ENCODE measurements at places on chromosomes 7 and 10. TPM values are rescaled to one million over a fixed set of nuclear protein-coding genes. Genes with fewer than 3 reads are reported as not detected.

Gene CYP2W1
- total RNA-seq, result 0.76 TPM

Gene CAV1
- total RNA-seq, result 100 TPM

DNA sequence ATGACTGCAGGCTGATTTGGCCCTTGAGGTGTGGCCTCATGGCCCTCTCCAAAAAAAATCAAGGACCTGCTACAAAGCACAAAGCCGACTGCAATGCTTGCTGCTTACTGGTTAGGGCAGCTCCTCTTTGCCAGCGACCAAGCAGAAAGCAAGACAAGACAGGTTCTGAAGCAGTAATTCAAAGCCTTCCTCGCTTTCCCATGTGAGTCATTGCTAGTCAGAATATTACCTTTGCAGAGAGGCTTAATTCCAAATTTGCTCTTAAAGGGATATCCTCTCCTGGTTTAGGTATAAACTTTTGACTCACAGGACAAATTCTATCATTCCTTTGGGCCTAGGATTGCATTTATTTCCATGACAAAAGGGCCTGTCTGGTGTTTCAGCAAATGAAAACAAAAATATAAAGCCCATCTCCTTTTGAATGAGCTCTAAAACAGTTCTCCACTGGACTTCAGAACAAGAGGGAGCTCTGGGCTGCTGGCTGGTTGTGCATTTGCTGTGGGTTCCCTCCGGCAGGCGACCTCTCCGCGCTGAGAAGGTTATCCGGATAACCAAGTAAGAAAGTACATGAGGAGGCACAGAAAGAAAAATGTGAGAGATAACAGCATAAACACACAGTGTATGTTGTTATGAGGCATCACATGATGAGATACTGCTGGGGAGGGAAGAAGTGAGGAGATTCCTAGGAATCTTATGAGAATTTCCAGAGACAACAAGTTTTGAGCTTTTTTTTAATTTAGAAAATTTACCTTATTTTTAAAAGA is 90.8 kb downstream of the EGFR start:
- DNase-seq, result no peak

DNA sequence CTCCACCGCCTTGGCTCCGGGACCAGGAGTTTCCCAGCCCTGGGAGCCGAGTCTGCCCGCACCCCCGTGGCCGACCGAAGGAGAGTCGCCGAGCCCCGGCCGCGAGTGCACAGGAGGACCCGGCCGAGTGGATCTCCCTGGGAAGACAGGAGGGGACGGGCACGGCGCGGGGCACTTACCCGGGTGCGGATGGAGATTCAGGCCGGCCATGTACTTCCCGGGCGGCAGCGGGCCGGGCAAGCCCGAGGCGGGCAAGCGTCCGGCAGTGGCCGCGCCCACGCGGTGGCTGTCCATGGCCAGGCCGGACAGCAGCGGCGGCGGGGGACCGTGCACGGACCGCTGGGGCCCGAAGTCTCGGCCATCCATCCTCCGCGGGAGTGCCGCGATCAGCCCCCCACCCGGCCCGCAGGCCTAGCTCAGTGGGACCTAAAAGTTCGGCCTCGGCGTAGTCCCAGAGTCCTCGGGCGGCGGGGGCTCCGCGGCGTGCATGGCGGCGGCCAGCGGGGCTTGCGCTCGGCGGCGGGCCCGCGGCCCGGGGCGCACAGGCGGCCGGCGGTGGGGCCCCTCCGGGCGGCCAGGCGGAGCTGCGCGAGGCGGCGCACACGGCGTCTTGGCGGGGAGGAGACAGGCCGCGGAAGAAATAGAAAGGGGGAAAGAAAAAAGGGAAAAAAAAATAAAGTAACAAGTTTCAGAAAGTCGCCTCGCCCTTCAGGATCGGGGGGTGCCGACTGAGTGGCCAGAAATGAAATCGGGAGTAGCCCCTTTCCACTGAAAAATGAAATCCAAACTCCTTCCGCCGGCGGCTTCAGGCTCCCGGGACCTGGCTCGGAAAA is 2.5 kb downstream of the TNRC18 start:
- DNase-seq, result no peak

GRCh38 chr7:41629711-41630111 is 73.2 kb downstream of the INHBA start:
- DNase-seq, result no peak

DNA sequence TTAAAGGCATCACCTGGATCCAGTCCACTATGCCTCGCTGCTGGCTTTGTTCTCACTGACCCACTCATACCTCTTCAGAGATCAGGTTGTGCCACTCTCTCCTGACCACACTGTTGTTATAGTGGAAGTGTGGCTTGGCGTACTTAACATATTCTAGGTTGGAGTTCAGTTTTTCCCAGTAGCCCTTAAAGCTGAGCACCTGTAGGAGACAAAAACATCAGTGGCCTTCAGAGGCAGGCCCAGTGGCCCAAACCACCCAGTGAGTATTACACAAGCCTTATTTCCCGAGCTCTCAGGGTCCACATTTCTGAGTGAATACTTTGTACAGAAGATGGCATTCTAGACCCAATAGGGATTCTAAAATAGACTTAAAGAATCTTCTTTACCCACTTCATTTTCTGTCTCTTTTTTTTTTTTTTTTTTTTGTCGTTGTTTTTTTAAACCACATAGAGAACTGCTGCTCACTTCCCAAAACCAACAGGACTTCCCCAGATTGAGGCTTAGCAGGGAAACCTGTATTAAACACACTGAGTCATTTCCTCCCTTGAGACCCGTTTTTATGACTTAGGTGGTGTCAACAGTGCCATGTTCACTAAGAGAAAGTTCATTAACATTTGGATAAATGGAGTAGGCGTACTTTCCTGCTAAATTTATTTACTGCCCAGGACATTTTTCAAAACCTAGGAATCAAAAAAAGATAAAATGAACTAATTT is 85.8 kb downstream of the GSAP start:
- DNase-seq, result no peak

GRCh38 chr7:129401967-129402860 is 32.0 kb upstream of the STRIP2 start:
- no peak for DNase-seq

DNA sequence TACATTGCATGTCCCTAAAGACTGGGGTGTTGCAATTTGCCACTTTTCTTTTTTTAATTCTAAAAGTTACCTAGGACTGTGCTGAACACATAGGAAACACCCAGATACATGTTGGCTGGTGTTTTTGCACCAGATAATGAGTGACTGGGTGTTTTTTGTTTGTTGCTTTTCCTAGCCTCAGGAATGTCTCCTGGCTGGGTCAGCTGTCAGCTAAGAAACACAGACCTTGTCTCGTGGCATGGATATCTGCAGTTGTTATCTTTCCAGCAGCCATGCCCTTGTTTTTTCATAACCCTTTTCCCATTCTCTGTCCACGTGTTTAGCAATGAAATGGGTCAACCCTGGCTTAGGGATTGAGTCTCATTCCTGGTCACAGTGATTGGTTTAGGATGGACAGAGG is 433.9 kb upstream of the ZMIZ1 start:
- no peak for DNase-seq

DNA sequence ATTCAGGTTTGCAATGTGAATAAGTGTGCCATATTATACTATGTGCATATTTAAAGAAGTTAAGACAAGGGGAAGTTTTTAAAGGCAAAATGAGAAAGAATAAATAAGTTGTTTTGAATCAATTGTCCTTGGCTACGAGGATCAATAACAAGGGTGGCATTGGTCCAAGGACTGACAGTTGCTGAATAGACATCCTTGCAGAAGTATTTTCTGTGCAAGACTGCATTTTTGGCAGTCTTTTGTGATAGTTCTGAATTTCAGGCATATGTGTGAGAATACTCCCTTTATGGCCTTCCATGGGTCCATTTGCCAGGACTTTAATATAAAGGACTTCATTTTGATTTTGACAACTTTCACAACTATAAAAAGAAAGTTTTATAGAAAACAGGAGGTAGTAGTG is 5.4 kb upstream of the LIPA start:
- DNase-seq, result no peak

GRCh38 chr7:150322833-150323681 is at the start of the genes ACTR3C and LRRC61:
TSS of gene ACTR3C (minus strand) at chr7:150323545. CDS start at chr7:150295296, 28,249 bp downstream.
TSS of gene LRRC61 (plus strand) at chr7:150323355. CDS start at chr7:150336862, 13,507 bp downstream.
- no peak for DNase-seq

DNA sequence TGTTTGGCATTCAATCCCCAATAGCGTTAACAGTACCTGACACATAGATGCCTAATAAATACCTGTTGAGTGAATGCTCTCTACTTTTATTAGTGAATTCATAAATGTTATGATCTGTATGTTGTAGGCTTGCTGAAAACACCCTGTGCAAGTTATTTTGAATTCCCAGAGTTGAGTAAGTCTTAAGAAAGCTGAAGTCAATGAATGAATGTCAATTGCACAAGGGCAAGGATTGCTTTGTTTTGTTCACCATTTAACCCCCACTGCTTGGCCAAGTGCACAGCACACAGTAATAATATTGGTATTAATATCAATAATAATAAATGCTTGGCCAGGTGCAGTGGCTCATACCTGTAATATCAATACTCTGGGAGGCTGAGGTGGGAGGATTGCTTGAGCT is 10.2 kb downstream of the CPA1 start:
- DNase-seq, result no peak

- DNase-seq, result no peak
Observed at GRCh38 chr7:104156842-104157277, 51.0 kb downstream of the ORC5 start.

DNA sequence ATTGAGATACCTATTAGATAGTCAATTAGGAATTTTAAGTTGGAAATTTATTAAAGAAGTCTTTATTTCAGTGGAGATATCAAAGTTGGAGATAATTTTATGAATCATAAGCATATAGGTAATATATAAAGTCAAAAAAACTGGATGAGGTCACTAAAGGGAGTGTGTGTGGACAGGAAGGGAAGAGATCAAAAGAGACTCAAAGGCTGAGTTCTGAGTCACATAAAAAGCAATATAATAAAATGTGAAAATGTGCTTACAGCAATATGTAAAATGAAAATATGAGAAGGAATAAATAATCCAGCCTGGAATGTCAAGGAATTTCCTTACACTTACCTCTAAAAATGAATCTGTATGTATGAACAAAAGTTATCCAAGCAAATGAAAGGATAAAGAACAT is 583.3 kb upstream of the SORCS1 start:
- DNase-seq, result no peak

DNA sequence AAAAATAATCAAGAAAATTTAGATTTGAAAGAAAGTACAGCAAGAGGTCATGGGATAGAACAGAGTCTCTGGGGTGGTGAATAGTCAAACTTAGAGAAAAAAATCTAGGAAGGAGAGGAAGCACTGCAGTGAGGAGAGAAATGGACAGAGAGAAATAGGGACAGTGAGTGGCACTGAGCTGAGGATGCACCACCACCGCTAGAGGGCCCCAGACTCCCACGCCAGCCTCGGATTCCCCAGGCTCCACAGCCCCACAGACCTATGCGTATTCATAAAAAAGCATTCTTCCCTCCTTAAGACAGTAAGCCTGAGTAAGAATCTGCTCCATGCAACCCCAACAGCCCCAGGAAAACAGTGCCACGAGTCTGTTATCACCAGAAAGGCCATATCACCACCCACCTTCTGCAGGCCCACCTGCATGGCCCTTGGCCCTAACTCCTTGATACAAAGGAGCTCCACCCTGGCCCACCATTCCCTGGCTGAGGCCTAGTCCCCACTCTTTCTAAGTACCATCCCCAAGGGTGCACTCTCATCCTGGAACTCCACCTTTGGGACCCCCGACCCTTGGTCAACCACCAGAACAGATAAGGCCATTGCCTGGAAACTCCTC is 91.0 kb downstream of the ALOX5 start:
- no peak for DNase-seq

DNA sequence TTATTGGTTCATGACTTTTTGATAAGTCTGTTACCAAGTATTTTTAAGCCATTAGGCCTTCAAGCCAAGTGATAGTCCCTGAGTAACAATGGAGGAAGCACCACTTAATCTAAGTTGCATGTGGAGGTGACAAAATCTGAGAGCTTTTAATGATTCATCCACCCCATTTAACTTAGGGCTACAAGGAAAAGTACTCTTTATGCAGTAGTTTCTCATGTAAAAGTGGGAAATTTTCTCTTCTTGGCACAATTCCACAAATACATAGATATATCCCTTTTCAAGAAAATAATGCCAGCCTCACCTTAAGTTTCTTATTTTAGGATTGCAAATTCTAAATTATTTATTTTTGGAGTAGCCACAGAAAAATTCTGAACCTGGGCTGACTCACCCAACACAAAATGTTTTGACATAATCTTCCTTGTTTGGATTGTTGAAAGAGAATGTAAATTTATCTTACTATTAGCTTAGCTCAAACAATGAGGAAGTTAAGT is 85.7 kb downstream of the SUGCT start:
- no peak for DNase-seq

DNA sequence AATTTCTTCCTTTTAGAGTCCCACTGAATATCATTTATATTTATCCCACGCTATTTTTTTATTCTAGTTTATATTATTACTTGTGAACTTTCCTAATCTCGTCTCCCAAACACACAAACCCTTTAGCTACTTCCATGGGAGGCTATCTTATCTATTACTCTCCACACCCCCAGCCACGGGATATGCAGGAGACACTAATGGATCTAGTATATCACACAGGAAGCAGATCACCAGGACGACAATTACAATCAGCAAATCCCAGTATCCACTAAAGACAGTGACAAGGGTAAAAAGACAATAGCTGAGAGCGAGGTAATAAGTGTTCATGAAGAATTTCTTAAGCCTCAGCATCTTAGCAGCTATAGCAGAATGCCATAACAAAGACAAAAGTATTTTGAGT is 3.8 kb upstream of the AKR1E2 start:
- DNase-seq, result no peak

DNA sequence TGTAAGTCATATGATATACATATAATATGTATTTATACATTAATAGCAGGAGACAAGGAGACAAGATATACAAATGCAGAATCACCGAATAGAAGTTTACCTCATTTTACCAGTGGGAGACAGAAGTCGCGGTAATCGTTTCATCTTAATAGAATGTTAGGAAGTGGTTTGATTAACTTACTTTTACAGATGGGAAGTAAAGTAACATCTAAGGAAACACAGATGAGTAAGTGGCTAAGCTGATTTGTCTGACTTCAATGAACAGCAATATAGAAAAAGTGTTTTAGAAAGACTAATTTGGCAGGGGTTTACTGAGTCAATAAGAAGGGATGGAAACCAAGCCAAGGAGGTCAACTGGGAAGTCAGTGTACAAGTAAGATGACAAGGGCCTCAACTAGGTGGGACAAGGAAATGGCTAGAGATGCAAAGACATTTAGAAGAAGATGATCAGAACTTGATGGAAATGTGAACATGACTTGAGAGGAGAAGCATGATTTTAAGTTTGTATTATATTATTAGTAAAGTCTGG is 36.2 kb upstream of the FAM133B start:
- DNase-seq, result no peak

DNA sequence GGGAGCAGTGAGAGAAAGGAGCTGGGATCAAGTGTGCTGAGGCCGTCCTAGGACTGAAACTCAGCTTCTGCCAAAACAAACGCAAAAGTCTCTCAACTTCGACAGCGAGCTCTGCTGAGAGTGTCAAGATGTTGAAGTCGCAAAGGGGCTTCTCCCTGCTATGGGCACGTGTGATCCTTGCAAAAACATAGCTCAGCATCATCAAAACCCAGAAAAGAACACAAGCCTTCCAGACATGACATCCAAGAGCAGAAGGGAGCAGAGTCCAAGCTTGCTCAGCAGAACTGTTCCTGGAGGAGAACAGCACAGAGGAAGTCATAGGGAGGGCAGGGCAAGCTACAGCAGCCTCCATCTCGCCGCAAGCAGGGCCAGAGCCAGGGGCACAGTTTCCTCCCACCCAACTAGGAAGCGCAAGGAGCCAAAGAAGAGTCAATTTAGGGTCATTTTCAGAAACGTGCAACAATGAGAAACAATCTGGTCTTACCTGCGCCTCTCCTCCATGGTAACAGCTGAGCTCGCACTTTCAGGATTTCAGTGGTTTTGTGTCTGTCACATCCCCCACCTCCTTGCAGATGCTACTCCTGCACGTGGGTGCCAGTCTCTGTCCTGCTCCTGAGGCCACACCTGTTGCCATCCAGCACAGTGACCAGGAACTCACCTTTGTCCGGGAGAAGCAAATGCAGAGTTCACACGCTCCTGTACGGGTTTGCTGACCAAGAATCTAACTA is 113.9 kb downstream of the DIP2C start:
- DNase-seq, result no peak

Data from esophagus squamous epithelium (tissue), 5 donors.